ENCODE measurements at places on chromosomes 12 and 14.

GRCh38 chr14:102988054-102988453 lies 65.6 kb downstream of the AMN start:
- DNase-seq, result no peak

DNA sequence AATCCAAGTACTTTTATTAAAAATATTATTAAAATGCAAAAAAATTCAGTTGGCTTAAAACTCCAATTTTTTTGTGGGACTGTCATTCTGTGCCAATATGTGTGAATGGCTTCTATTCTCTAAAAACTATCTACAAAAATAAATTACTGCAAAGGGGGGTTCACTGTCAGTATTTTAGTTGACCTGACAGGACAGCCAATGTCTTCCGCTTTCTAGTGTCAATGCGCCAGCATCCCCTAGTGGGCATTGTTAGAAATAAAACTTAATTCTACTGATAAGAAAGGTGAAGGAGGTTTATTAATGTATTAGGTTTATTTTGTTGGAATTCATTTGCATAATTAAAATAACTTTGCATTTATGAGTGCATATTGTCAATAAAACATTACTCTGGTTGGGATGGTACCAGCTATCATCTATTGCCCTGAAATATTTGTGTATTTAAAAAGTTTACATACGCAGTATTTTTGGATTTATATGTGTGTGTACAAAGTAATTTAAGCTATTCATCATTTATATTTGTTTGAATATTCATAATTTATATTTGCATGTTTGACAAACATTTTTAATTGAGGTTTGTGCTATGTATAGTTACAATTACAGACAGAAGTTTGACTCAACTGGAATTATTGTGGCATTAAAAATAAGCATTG lies 527.2 kb downstream of the FLRT2 start:
- peak; percentile 18 for DNase-seq

GRCh38 chr12:103665971-103666370 lies 78.9 kb downstream of the STAB2 start:
- DNase-seq, result no peak

DNA sequence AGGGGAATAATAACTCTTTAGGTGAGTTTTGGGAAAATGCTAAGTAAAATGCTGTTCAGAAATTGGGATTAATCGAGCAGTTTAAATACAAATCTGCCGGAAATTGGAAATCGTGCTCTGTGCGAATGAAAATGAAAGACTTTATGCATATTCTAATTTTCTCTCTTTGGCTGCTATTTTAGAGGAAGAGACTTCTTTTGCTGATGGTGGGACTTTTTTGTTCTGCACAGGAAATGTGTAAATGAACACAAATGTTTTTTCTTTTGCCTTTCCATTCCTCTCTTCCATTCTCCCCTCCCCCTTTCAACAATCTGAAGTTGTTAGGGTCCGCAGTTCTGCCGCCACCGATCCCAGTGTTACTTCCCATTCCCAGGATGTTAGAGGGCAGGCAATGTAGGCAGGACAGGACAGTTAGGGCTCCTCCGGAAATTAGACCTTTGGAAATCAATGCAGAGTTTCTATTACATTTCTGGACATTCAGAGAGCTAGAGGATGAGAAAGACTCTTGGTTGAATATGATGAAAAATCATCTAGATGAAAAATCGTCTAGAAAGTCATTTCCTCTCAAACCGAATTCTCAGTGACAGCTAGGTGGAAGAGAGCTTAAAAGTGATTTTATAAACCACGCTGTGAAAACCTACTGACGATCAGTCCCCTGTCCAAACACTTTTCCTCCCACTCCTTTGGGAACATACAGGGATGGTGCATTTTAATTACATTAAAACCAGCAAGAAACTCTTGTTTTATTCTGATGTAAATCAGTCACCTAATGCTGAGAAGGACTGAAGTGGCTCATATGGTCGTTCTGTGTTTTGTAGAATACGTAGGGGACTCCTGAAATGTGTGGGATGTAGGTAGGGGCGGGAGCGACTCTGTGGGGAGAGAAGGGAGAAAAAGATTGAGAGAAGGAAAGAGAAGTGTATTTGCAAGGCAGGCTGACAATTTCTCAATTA lies 17.8 kb downstream of the FOXG1 start:
- no peak for DNase-seq

- no peak for DNase-seq
Observed at GRCh38 chr14:99192028-99192621, 79.9 kb downstream of the BCL11B start.

GRCh38 chr14:104386151-104386841 lies 193.3 kb upstream of the C14orf180 start:
- DNase-seq, result no peak

- no peak for DNase-seq
Observed at GRCh38 chr12:25194722-25195055, 271 bp downstream of the DNAI7 start.

GRCh38 chr12:117119592-117120198 lies 20.5 kb upstream of the TESC start:
- no peak for DNase-seq

DNA sequence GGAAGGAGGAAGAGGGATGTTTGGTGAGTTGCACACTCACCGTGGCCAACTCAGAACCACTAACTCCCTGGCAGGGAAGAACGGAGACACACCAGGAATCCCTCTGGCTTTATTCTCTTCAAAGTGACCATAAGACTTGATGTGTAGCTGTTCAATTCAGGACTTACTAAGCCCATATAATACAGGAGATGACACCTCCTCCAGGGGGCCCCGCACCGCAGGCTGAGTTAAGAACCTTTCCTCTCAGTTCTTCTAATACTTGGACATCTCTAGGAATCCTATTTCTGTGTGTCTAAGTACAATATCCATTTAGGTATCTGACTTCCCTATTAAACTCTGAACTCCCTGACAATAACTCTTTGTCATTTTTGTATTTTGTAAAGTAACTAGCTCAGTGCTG lies 49.5 kb downstream of the DCAF4 start:
- DNase-seq, result no peak

DNA sequence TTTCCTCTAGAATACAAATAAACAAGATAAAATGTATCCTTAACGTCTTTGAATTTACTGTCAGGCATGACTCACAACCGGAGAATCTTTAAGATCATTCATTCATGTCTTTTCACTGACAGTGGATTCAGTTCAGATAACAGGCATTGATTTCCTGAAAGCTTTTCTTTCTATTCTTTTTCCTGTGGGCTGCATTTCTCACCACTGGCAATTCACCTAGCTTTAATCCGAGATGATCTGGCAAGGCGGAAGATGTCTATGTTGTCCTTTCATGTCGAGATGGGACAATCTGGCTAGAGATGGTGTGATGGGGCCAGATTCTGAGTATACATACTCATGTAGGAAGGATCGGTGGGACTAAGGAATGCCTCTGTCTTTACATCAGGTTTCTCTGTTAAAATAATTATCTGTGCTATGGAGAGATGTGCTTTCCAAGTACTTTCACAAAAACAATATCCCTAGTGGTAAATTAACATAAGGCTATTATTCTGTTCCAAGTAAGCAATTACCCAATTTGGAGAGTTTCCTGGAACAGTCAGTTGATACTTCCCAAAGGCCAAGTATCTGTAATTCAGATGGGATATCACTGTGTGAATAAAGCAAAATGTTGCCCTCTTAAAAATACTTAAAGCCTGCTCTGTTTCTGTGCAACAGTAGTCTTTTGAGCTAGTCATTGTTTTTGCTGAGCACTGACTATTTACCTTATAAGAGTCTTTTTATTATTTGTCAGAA lies 17.8 kb downstream of the ACSS3 start:
- DNase-seq, result no peak

- no peak for DNase-seq
Observed at GRCh38 chr12:8096281-8096915, 14.3 kb downstream of the NECAP1 start.

GRCh38 chr12:26177283-26177682 lies 18.1 kb upstream of the SSPN start:
- no peak for DNase-seq

DNA sequence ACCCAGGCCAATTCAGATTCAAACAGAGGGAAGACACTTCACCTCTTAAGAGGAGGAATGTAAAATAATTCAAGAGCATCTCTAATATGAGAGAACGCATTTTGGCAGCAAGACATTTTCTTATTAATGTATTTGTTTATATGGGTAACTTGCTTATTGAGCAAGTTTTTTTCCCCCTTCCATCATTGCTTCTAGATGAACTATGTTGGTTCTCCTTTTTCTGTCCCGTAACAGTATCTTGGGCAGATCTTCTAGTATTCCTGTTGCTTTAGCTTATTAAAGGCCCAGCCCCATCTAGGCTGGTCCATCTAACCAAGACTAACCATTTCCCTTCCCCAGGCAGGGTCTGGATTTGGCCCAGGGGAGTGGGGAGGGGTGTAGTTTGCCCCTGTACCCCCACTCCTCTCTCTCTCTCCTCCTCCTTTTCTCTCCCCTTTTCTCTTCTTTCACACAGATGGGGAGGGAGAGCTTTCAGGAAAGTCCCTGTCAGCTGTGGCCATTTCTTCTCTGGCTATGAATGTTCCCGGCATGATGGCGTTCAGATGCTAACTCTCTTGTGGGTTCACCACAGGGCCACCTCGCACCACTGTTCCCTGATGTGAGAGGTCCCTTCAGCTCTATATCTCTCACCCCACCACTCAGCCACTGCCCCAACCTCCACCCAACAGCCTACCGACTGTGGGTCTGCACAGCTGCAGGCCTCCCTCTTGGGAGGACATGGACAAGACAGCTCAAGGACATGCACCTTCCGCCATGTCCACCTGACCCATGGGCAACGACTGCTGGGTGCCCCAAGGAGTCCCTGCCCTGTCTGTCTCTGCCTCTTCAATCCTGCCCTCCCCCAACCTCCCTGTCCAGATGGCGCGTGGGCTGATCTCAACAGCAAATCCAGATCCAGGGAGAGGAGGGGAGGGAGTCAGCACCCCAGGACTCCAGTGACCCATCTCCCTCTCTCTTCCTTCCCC lies 15.8 kb upstream of the RPS6KL1 start:
- DNase-seq, result no peak

DNA sequence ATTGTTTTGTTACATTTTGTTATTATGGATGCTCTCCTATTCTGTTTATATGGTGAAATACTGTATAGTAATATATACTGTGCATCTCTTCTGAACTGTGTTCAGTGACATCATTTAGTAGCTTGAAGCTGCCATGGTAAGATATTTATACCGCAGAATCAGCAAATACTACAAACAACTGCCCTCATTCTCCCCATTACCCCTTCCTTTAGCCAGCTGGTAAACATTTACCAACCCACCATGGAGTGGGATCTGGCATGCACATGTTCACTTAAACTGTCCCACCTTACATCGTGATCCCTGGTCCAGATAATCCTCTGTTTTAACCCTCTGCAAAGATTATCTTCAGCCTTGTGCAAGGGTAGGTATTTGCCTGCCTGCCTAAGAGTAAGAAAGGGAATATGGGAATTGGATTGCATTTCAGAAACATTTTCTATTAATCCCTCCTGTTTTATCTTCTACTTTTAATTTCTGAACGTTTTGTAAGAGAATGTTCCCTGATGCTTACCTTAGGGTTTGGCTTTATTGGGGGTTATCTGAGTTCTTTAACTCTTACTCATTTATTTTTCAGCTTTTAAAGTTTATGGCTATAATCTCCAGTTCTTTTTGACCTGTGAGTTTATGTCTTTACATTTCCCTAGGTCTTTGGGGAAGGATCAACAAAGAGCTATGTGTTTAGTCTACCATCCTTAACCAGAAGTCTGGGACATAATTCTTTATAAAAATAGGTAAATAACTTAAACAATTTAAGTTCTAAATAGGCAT lies 46.5 kb downstream of the FBXO34 start:
- no peak for DNase-seq

DNA sequence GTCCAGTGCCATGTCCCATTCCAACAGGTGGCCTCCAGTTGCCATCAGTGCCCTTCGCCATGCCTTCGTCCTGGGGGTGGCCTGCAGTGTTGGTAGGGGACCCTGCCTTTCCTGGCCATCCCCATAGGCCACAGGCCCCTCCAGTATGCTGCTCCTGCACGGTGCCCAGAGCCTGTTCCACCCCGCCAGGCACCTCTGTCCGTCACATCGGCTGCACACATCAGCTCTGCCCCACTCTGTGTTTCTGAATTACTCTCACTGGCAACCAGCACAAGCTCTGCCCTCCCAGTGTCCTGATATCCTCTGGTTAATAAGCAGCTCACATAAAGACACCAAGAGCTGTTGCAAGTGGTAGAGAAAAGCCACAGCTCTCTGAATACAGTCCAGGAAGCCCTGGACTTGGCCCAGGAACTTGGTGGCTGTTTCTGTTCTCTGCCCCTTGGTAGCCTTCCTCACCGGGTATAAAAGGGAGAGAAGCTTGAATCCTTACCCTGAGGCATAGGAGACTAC lies 31.3 kb upstream of the ATP2A2 start:
- DNase-seq, result no peak

DNA sequence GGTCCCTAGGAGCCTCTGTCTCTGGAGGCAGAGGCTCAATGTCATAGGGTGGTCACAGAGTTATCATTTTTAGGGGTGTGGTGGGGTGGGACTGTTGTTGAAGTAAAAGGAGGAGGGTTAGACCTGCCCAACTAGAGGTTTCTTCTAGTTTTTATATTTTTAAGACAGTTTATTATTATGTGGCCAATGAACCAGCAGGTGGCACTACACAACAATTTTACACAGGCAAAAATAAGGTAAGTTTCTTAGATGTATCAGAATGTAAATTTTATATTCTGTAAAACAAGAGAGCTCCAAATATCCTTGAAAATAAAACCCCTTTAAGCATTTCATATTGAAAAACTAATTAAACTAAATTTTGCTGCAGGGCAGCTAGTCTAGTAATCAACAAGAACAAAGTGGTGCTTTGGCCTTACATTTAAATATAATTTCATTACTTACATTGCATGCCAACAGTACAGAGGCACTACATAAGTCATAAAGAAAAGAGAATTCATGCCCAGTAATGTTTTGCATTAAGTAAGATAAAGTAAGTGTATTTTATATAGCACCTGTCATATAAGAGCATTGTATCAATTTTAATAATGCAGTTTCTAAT lies 22.2 kb upstream of the OVCH1 start:
- no peak for DNase-seq

DNA sequence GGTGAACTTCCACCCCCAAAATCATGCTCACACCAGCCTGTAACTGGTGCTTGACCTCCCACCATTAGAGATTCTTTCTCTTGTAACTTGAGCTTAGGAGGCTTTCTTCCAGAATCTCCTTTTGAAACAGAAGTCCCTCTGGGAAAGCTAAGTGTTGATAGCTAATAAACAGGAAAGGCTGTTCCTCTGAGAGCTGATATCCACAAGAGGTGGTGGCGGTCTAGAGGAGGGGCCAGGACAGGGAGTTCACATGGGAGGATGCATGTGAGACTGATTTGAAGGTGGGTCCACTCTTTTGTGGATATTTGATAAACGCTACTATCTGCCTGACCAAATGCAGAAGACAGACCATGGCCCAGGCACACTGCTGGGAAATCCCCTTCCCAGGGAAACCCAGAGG lies 10.2 kb upstream of the PRMT8 start:
- DNase-seq, result no peak

Measured in stimulated activated CD4-positive, alpha-beta T cell treated with anti-CD3 and anti-CD28 coated beads, Interleukin-4, amount 100 ng/mL, for 1 hour (primary cell).